ENCODE measurements at places on chromosomes 11 and 22.

- DNase-seq: peak; percentile 70
These were observed 1.1 kb upstream of the CHRM4 start for GRCh38 chr11:46392421-46393230.

- no peak for DNase-seq
These were observed 82.5 kb upstream of the DDI1 start for GRCh38 chr11:103953797-103954486.

DNA sequence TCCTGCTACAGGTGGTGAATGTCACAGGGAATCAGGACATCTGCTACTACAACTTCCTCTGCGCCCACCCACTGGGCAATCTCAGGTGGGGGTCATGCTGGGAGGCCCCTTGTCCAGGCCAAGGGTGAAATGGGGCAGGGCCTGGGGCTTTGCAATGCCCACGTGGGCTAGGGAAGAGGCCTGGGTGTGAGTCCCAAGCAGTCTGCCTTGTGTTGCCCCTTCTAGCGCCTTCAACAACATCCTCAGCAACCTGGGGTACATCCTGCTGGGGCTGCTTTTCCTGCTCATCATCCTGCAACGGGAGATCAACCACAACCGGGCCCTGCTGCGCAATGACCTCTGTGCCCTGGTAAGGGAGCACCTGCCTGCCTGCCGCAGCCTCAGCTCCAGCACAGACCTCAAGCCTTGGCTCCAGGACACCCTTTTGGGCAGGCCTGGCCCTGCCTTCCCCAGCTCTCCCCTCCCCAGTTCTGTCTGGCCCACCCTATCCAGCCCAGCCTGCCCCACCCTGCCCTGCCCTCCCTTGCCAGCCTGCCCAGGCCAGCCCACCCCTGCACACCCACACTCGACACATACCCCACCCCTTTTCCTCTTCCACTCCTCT, 9.1 kb upstream of the TAGLN start:
- DNase-seq: no peak

DNA sequence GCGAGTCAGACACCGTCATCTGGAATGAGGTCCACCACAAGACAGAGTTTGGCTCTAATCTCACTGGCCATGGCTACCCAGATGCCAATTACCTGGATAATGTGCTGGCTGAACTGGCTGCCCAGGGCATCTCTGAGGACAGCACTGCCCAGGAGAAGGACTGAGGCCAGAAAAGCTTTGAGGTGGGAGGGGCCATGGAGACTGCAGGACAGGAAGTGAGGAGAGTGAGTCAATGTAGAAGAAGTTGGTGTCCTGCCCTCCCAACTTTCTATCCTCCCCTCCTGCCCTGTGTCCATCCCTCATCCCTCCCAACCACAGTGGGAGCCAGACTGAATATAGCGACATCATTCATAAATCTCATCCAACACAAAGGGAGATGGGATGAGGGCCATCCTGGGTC, 8.0 kb downstream of the MPEG1 start:
- DNase-seq: no peak

- no peak for DNase-seq
These were observed 54.6 kb downstream of the MCM5 start for GRCh38 chr22:35454416-35455054.

GRCh38 chr22:44496844-44497217, 1.2 kb downstream of the RTL6 start:
- DNase-seq: no peak

DNA sequence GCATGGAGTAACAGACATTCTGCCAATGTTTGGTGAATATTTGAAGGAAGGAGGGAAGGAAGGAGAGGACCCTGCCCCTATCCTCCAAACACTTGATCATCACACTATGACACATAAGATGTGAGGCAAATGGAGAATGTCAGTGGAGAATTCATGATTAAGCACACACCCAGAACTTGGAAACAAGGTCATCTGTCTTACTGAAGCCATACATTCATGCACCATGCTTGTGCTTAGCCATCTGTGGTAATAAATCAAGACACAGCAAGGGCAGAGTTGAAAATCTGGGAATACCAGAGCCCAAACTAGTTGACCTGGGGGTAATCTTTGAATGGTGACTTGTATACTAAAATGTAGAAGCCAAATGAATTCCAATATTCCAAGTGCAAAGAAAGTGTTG, 7.9 kb upstream of the TIMP3 start:
- DNase-seq: no peak

- DNase-seq: no peak
These were observed 1.7 kb downstream of the AMOTL1 start for GRCh38 chr11:94769880-94770279.

DNA sequence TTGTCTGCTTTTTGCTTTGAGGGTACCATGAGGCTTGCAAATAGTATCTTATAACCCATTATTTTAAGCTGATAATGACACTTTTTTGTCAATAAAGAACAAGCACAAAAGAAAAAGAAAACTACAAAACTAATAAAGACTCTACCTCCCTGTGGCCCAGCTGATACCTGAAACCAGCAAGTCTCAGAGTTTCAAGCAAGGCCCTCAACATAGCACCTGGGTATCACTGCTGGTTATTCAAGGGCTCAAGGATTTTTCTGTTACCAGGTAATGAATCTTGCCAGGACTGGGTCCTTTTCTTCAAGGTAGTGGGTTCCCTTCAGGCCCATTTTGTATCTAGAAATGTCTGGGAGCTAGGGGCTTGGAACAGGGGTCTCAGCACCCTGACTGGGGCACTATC, 281.6 kb upstream of the C11orf87 start:
- no peak for DNase-seq

DNA sequence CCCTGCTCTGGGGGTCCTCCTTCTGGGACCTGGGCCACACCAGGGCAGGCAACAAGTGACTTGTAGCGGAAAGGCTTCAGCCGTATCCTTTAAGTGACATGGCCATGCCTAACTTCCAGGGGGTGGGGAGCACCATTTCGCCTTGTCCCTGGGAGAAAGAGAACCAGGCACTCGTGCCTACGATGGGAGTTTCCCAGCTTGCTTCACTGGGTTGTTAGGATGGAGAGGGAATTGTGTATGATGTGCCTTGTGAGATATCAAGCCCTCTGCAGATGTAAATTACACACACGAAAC, 151.4 kb downstream of the CACNA1I start:
- no peak for DNase-seq

DNA sequence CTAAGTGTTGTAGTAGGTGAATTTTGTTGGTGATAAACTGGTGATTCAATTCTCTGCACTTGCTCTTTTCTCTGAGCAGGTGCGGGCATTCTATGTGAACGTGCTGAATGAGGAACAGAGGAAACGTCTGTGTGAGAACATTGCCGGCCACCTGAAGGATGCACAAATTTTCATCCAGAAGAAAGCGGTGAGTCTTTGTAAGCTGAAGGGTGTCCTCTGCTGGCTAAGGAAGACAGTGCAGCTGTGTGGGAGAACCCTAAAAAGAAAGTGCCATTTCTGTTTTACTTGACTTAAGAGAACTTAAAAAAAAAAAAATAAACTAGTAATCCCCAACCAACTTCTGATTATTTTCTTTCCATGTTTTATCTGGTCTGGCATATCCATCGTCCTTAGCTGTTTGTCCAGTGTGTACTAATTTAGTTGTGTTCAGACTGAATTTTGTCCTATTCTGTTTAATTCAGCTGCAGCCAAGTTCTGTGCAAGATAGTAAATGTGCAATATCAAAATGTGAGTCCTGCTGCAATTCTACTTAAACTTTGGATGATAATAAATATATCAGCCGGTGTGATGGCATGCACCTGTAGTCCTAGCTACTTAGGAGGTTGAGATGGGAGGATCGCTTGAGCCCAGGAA, 29.6 kb downstream of the CAT start:
- no peak for DNase-seq

DNA sequence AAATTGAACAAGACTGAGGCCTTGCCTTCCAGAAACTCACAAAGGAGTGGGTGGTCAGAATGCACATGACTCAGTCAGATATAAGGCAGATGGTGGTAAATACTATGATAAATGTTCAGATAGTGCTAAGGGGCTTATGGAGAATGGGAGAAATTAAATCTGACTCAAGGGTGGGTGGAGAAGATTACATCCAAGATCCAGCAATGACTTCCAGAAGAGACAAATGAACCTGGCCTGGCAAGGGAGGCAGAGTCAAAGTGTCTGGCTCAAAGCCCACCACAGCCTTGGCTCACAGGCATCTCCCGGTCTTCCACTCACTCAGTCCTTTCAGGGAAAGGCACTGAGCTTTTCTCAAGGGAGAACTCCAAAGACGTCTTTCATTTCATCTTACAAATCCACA, 6.1 kb upstream of the ZBTB16 start:
- no peak for DNase-seq

GRCh38 chr22:49642331-49642730, 185.3 kb downstream of the BRD1 start:
- no peak for DNase-seq

DNA sequence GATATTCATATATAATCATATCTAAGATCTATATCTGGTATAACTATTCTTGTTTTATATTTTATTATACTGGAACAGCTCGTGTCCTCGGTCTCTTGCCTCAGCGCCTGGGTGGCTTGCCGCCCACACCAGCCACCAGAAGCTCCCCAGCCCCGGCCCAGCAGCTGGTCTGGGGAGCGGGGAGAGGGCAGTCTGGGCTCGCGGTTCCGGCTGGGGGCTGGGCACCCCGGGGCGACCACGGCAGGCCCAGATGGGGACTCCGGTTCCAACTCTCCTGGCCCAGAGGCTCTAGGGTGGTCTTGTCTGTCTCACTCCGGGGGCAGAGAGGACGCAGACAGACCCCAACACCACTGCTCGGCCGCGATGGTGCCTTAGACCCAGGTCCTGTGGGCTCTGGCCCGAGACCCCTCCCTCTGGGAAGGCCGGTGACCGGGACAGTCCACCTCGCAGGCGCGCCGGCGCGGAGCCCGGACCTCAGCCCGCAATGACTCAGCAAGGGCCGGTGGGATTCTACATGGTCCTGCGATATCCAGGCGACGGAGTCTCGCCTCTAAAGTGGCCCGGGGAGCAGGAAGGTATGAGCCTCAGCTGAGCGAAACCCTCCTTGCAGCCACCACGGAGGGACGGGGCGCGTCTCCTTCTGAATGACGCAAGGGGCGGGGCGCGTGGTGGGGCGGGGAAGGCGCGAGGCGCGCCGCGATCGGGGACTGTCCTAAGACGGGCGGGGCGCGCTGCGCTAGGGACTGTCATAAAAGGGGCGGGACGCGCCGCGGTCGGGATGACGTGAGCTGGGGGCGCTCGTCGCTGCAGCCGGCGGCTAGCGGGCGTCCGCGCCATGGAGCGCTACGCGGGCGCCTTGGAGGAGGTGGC, at the start of gene DGCR6:
TSS of gene DGCR6 (plus strand) at position 781 of the 870 bp plus-strand sequence. CDS start at position 836, 55 bp downstream.
- DNase-seq: no peak

- no peak for DNase-seq
These were observed 52.5 kb downstream of the TRIM44 start for GRCh38 chr11:35714882-35715627.

GRCh38 chr22:36753916-36754315, 22.0 kb downstream of the IFT27 start:
- DNase-seq: no peak

- DNase-seq: no peak
These were observed 149.4 kb downstream of the SNX19 start for GRCh38 chr11:130766650-130767565.

DNA sequence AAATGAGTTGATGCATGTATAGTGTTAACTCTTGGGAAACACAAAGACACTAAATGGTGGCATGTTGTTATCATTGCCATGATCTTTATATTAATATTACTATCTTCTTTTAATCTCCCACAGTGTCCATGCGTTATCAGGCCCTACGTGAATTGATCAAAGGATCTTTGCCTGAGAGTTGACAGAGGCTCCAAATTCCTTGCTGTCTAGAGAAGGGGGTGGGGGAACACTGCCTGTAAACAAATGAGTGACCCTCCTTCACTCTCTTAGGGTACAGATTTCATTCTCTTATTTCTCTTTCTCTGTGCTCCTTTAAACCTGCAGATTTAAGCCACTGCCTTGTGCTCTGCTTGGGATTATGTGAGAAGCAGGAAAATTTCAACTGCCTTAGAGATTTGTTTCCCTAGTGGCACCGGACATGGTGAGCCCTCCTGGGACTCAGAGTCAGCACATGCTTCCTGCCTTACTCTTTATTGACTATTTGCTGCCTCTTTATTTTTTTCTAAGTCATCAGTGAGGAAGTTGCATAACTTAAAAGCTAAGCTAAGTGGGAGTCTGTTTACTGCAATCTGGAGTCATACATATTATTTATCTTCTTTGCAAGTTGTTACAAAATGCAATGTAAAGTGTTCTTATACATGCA, 122.9 kb downstream of the MAML2 start:
- no peak for DNase-seq

DNA sequence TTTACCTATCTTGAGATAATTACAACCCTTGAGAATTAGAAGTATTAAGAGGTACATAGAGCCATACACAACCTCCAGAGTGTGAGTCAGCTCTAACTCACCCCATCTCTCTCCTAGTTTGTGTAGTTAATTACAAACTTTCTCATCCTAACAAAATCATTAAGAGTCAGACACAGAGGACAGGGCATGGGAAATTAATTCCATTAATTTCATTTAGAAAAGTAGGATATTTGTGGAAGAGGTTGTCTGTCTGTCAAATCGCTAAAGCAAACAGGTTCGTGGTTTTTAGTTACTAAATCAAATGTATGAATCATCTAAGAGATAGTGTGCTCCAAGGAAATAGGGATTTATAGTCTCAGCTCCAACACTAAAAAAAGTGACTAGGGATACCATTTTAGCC, 1261.4 kb upstream of the TENM4 start:
- DNase-seq: no peak

DNA sequence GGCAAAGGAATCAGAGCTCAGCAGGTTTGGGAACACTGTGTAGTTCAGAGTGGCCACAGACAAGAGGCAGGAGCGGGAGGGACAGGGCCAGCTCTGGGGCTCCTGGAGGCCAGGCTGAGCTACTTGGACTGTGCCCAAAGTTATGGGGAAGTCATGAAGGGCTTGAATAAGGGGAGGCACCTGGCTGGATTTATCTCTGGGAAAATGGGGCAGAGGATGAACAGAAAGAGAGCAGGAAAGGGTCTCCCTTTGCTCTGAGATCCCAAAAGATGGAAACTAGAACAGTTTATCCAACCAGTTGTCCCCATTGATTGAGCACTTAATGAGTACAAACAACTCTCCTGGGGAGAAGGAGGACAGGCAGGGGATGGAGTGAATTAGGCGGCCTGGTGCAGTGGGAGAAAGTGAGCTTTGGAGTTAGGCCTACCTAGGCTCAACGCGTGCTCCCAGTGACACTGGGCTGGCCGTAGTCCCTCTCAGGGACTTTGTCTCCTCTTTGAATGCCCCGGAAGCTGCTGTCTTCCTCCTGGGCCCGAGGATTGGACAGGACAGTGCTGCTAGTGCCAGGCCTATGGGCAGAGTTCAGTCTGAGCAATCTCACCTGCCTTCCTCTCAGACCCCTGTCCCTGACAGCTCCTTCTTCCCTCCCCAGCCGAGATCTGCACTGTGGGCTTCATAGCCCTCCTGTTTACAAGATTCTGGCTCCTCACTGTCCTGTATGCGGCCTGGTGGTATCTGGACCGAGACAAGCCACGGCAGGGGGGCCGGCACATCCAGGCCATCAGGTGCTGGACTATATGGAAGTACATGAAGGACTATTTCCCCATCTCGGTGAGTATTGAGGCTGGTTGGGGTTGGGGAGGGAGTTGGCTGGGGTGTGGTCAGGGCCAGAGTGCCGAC, 2.0 kb downstream of the MOGAT2 start:
- no peak for DNase-seq
